Immature natural killer cell (primary cell): ENCODE measurements at places on chromosomes 5 and 9.

GRCh38 chr5:14250084-14250695, 107.0 kb downstream of the TRIO start:
- H3K27ac ChIP-seq, result no peak overlapping the region
- no peak overlapping the region for H3K4me3 ChIP-seq
- peaks cover 47% of the 10 kb centered on the region for H3K4me1 ChIP-seq
- no peak for DNase-seq

GRCh38 chr9:36749461-36749860, 176.8 kb downstream of the MELK start:
- H3K27me3 ChIP-seq, result peaks cover 20% of the 10 kb centered on the region
- no peaks in the 10 kb centered on the region for H3K36me3 ChIP-seq
- no peak overlapping the region for H3K27ac ChIP-seq
- no peak for DNase-seq

GRCh38 chr5:113218200-113218599, 216.6 kb downstream of the TSSK1B start:
- H3K4me3 ChIP-seq, result no peak overlapping the region
- H3K27ac ChIP-seq, result no peak overlapping the region
- H3K27me3 ChIP-seq, result peaks cover 2% of the 10 kb centered on the region
- H3K36me3 ChIP-seq, result no peaks in the 10 kb centered on the region
- DNase-seq, result no peak

- peaks cover 3% of the 10 kb centered on the region for H3K36me3 ChIP-seq
- H3K27ac ChIP-seq, result peak within 1 kb of the TSS; percentile 86
- peak within 1 kb of the TSS; percentile 95 for H3K4me3 ChIP-seq
- peaks cover 26% of the 10 kb centered on the region for H3K4me1 ChIP-seq
- peaks cover 37% of the 10 kb centered on the region for H3K27me3 ChIP-seq
Observed at GRCh38 chr9:21994556-21995005, at the start of gene CDKN2B-AS1. Gene CDKN2B-AS1, plus strand, starts transcription at chr9:21994791.

DNA sequence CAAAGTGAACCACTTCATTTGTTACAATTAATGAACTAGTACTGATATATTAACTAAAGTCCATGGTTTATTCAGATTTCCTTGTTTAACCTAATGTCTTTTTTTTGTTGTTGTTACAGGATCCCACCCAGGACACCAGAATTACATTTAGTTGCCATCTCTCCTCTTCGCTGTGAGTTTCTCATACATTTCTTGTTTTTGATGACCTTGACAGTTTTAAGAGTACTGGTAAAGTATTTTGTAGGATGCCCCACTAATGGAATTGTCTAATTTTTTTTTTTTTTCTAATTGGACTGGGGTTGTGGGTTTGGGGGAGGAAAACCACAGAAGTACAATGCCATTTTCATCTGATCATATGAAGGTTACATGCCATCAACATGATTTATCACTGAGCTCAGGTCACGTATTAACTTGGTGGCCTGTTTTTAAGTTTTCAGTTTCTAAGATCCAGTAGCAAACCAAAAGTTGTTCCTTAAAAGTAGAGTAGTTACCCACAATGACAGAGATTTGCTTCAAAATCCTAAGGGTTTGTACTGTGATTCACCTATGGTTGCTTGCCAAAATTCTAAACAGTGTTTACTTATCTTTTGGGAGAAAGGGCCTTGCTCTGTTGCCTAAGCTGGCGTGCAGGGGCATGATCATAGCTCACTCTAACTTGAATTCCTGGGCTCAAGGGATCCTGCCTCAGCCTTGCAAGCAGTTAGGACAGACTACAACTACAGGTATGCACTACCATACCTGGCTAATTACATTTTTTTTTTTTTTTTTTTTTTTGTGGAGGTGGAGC, 4.5 kb upstream of the OTULIN start:
- DNase-seq, result no peak
- peaks cover 7% of the 10 kb centered on the region for H3K27me3 ChIP-seq
- no peak overlapping the region for H3K4me3 ChIP-seq
- no peak overlapping the region for H3K27ac ChIP-seq
- peaks cover 19% of the 10 kb centered on the region for H3K4me1 ChIP-seq

DNA sequence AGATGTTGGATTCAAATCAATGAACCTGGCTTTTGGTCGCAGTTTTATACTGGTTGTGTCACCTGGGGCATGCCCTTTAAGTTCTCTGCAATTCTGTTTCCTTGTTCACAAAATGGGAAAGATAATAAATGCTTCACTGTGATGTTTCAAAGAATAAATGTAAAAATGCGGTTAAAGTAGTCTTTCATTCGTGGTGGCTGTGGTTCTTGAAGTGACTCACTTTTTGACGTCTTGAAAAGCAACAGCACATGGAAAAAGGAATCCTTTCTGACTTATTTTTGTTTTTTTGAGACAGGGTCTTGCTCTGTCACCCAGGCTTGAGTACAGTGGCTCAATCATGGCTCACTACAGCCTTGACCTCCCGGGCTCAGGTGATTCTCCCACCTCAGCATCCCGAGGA, 88.4 kb upstream of the SLIT3 start:
- H3K27ac ChIP-seq, result no peak overlapping the region
- peaks cover 2% of the 10 kb centered on the region for H3K27me3 ChIP-seq
- H3K4me1 ChIP-seq, result no peaks in the 10 kb centered on the region
- DNase-seq, result no peak

- H3K4me1 ChIP-seq, result no peaks in the 10 kb centered on the region
- no peak overlapping the region for H3K4me3 ChIP-seq
- no peak overlapping the region for H3K27ac ChIP-seq
- DNase-seq, result no peak
- H3K36me3 ChIP-seq, result no peaks in the 10 kb centered on the region
- H3K27me3 ChIP-seq, result peaks cover 5% of the 10 kb centered on the region
Observed at GRCh38 chr9:27659571-27659970, 86.3 kb upstream of the C9orf72 start.

DNA sequence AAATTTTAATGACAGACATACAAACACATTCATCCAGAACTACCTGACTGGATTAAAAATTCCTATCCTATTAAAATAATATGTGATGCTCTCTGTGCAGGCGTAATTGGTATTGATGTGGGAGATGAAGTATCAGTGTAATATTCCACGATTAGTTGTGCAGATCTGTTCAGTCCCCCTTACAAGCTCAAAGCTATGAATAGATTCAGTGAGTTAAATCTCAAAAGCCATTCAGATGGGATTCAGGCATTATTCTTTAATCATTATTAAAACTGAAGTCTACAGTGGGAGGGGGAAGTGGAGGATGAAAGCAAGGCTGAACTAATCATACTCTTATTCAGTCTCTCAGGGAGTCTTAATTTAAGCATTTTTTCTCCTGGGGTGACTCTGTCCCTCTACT, 855.8 kb downstream of the EFNA5 start:
- no peak overlapping the region for H3K4me3 ChIP-seq
- no peak for DNase-seq
- H3K4me1 ChIP-seq, result no peaks in the 10 kb centered on the region

- H3K36me3 ChIP-seq, result no peaks in the 10 kb centered on the region
- H3K4me1 ChIP-seq, result no peaks in the 10 kb centered on the region
- H3K4me3 ChIP-seq, result no peak overlapping the region
- H3K27ac ChIP-seq, result no peak overlapping the region
- no peaks in the 10 kb centered on the region for H3K27me3 ChIP-seq
Observed at GRCh38 chr5:73822989-73823339, 197.0 kb downstream of the ARHGEF28 start.

GRCh38 chr9:109652971-109653370, 127.0 kb upstream of the PALM2AKAP2 start:
- no peak for DNase-seq
- no peaks in the 10 kb centered on the region for H3K4me1 ChIP-seq
- peaks cover 5% of the 10 kb centered on the region for H3K27me3 ChIP-seq
- no peak overlapping the region for H3K27ac ChIP-seq

DNA sequence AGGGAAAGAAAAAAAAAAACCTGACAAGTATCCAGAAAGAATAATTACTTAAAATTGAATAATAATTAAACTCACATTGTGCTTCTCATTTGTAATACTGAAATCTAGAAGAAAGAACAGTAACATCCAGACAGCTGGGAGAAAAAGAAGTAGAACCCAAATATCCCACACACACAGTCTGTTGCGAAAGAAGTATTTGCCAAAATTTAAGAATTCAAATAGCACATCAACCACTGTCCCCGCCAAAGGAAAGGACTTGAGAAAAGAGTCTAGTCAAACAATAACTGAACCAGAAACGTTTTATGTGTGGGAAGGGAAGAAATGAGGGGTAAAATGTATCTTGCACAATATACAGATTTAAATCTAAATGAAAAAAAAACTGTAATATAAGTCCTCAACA, 202.8 kb downstream of the MLLT3 start:
- no peaks in the 10 kb centered on the region for H3K36me3 ChIP-seq
- H3K27ac ChIP-seq, result no peak overlapping the region
- no peaks in the 10 kb centered on the region for H3K27me3 ChIP-seq
- DNase-seq, result no peak
- H3K4me1 ChIP-seq, result peaks cover 1% of the 10 kb centered on the region
- H3K4me3 ChIP-seq, result no peak overlapping the region

DNA sequence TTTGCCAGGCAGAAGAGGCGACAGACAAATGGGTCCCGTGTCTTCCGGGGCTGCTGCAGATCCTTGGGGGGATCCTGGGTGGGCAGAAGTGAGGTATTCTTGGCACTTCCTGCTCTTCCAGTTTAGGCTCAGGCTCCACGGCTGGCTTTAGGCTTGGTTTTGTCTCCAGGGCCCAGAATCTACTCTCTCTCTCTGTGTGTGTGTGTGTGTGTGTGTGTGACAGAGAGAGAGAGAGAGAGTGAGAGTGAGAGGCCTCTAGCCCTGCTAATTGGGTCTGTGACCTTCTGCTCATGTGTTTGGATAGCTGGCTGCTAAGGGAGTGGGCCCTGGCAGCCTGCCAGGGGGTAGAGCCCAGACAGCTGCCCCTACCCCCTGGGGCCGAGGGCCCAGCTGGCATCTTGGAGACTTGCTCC, 39.3 kb downstream of the CRB2 start:
- H3K4me3 ChIP-seq, result no peak overlapping the region
- peaks cover 5% of the 10 kb centered on the region for H3K27me3 ChIP-seq
- no peaks in the 10 kb centered on the region for H3K36me3 ChIP-seq
- H3K27ac ChIP-seq, result no peak overlapping the region

- H3K4me1 ChIP-seq, result no peaks in the 10 kb centered on the region
- no peak overlapping the region for H3K4me3 ChIP-seq
- peaks cover 5% of the 10 kb centered on the region for H3K27me3 ChIP-seq
- DNase-seq, result no peak
Observed at GRCh38 chr9:37370968-37371563, 51.4 kb upstream of the GRHPR start.

- peak overlapping the region; percentile 98 for H3K27ac ChIP-seq
- DNase-seq, result peak; percentile 87
- peaks cover 90% of the 10 kb centered on the region for H3K4me1 ChIP-seq
- H3K36me3 ChIP-seq, result peaks cover 40% of the 10 kb centered on the region
- peak overlapping the region; percentile 85 for H3K4me3 ChIP-seq
- H3K27me3 ChIP-seq, result peaks cover 42% of the 10 kb centered on the region
Observed at GRCh38 chr5:172114875-172115422, 73.1 kb downstream of the STK10 start.

DNA sequence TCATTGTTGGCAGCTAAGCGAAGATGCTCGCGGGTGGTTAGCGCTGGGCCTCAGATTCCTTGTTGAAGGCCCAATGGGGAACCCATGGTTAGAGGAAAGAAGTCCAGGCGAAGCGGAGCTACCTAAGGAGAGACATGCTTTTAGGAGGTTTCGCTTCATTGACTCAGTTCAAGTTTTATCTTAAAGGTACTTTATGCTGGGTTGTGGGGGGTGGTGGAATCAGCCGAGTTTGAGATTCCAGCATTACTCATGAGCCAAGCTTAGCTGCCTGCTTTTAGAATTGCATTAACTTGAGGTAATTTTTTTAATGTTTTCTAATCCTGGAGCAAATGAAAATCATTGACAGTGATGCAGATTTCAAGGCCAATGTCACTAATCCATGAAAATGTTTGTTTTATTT, 16.1 kb downstream of the MEGF10 start:
- H3K4me3 ChIP-seq, result no peak overlapping the region
- no peak overlapping the region for H3K27ac ChIP-seq
- H3K4me1 ChIP-seq, result no peaks in the 10 kb centered on the region
- peaks cover 5% of the 10 kb centered on the region for H3K27me3 ChIP-seq
- no peaks in the 10 kb centered on the region for H3K36me3 ChIP-seq

- DNase-seq, result no peak
- no peak overlapping the region for H3K4me3 ChIP-seq
- no peaks in the 10 kb centered on the region for H3K27me3 ChIP-seq
- no peak overlapping the region for H3K27ac ChIP-seq
- no peaks in the 10 kb centered on the region for H3K4me1 ChIP-seq
- peaks cover 4% of the 10 kb centered on the region for H3K36me3 ChIP-seq
Observed at GRCh38 chr5:78008356-78008967, 232.3 kb upstream of the TBCA start.

DNA sequence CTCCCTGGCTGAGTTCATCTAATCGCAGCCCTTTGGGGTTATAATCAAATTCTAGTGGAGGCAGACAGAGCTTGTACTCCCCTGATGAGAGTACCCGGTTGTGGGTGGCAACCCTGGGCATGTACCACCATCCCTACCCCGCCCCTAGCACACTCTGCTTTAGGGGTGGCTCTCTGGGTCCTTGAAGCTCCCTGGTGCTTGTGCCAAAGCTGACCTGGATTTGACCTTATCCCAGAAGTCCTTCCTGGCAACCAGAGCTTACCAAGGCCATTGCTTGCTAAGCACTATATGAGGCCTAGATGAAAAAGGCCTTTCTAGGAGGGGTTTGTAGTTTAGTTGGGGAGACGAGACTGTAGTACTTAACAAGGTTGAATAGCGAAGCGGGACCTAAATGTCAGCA, 72.2 kb downstream of the RGS3 start:
- H3K4me1 ChIP-seq, result peaks cover 89% of the 10 kb centered on the region
- H3K27me3 ChIP-seq, result peaks cover 3% of the 10 kb centered on the region
- H3K27ac ChIP-seq, result peak overlapping the region; percentile 77
- H3K36me3 ChIP-seq, result peaks cover 10% of the 10 kb centered on the region
- no peak for DNase-seq
- no peak overlapping the region for H3K4me3 ChIP-seq

DNA sequence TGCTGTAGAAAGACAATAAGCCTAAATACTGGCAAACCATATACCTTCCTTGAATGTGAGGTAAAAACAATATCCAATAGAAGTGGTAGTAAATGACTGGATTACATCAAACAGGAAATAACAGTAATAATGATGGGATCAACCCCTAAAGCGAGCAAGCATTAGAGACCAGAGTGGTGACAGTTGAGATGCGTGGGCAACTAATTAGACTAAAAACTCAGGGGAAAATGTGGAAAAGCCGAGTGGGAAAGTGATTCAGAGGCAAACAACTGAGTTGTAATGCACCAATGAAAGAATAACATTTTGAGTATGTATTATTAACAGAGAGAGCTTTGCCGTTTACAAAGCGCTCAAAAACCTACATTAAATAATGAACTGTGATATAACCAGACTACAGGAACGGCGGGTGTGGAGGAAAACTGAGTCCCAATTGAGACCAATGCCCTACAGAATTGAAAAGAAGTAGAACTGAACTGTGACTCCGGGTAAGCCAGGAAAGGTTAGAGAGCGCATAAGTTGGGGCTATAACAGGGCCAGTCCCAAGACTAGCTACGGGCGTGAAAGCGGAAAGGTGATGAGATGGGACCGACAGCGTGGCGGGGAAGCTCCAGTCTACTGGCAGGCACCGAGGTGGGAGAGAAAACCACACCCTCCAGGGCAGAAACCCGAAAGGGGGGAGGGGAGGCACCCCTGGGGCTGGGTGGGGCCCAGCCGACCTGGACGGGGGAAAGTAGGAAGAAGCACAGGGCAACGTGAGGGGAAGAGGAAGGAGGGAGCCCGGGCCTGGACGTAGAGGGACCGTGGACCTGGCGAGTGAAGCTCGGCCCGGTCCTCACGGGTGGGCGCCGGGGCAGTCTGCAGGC, 592 bp downstream of the UBAP2 start:
- H3K4me1 ChIP-seq, result peaks cover 38% of the 10 kb centered on the region
- DNase-seq, result no peak
- peak overlapping the region; percentile 97 for H3K4me3 ChIP-seq
- H3K27ac ChIP-seq, result peak overlapping the region; percentile 97

- no peaks in the 10 kb centered on the region for H3K36me3 ChIP-seq
- peaks cover 50% of the 10 kb centered on the region for H3K4me1 ChIP-seq
- peak overlapping the region; percentile 71 for H3K4me3 ChIP-seq
Observed at GRCh38 chr9:134180786-134181647, 16.7 kb upstream of the RNU6ATAC start.
